Skeletal muscle cell (primary cell): ENCODE measurements at places on chromosomes 13 and 19.

- DNase-seq: peak; percentile 36
These were observed 45.8 kb downstream of the GGACT start for GRCh38 chr13:100542826-100543156.

- DNase-seq: no peak
These were observed 1.1 kb downstream of the METTL21C start for GRCh38 chr13:102693776-102694175.

DNA sequence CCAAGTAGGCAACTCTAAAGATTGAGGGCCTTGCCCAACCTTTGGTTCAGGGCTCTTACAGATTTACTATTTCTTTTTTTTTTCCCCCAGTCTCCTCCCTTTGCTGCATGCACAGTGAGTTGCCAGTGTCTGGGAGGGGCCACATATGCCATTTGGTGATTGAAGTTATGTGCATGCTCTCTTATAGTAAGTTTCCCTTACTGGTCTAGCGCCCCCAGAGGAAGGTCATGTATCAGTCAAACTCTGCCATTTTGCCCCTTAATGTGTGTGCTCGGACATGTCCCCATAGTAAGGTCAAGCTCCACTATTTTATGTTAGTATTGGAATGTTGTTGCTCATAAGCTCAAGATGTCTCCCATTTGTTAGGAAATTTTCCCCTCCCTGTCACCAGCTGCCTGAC, 1138.0 kb upstream of the SLC10A2 start:
- DNase-seq: no peak

DNA sequence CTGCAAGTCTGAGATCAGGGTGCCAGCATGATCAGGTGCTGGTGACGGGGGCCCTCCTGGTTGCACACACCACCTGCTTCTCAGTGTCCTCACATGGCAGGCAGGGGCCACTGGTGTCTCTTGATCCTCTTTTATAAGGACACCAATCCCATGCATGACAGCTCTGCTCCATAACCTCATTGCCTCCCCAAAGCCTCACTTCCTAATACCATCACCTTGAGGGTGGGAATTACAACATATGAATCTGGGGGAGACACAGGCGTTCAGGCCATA, 15.0 kb upstream of the MIER2 start:
- DNase-seq: no peak

- DNase-seq: no peak
These were observed at the start of gene PCDH8 for GRCh38 chr13:52848455-52849195. Gene PCDH8 (minus strand): TSS chr13:52848640. CDS start chr13:52848436, 204 bp downstream.

- no peak for DNase-seq
These were observed 904 bp upstream of the ALOX5AP start for GRCh38 chr13:30734439-30734838.

DNA sequence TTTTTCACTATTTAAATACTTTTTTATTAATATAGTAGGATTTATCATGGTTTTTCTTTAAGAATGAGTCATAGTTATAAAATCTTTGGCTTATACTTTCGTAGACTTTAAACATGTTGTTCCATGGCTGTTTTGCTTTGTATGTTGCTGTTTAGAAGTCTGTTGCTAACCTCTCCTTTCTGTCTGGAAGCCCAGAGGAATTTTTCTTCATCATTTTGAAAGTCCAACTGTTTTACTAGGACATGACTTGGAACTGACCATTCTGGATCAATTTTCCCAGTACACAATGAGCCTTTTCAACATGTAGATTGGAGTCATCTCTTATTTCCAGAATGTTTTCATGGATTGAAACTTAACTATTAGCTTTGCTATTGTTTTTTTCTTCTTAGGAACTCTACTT, 7.9 kb downstream of the CAB39L start:
- no peak for DNase-seq
